HuH-7.5 (cell line): ENCODE measurements at places on chromosomes 5 and 9.

DNA sequence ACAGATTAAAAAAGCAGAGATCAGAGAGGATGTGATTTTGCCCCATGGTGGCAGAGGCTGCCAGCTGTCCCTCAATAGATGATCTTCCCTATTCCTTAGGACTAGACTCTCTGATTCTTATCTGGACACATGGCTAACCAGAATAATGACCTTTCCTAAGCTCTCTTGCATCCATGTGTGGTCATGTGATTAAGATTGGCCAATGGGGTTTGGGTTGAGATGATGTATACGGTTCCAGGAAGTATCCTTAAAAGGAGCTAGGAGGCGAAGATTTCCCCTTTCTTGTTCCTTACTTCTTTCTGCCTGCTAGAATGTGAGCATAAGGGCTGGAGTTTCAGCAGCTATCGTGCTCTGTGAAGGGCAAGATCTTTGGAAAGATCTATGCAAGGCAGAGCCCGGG, 39.8 kb downstream of the FOXI1 start:
- no peak for DNase-seq

DNA sequence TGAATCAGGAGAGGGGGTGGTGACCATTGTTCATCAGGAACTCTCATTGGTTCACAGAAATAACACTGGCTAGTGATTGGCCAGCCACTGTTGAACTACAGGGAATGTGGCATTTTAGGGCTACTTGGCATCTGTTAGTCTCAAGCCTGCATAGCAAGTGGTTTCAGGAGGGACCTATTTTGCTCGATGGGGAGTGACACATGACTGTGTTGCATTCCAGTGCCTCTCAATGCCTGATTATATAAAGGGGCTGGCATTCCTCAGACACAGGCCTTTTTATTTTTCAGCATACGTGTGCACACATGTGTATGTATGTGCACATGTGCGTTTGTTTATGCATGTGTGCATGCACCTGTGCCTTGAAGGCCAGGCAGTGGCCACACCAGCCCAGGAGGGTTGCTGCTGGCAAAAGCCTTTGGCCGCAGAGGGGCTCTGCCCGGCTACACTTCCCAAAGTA, 23.2 kb downstream of the FGD3 start:
- no peak for DNase-seq

DNA sequence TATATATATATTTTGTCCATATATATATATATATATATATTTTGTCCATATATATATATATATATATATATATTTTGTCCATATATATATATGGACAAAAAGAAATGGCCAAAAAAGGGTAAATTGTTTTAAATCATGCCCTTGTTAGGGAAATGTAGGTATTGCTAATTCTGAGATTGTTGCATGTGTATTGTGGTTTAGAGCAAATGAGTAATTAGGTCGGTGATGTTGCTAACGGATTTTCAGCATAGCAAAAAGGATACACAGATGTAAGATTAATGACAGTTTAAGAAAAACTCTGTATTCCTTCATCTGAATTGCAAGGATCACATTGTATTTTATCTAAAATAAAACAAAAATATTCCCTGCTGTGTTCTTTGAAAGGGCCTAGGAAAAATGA, 40.2 kb downstream of the OSTF1 start:
- DNase-seq = no peak

DNA sequence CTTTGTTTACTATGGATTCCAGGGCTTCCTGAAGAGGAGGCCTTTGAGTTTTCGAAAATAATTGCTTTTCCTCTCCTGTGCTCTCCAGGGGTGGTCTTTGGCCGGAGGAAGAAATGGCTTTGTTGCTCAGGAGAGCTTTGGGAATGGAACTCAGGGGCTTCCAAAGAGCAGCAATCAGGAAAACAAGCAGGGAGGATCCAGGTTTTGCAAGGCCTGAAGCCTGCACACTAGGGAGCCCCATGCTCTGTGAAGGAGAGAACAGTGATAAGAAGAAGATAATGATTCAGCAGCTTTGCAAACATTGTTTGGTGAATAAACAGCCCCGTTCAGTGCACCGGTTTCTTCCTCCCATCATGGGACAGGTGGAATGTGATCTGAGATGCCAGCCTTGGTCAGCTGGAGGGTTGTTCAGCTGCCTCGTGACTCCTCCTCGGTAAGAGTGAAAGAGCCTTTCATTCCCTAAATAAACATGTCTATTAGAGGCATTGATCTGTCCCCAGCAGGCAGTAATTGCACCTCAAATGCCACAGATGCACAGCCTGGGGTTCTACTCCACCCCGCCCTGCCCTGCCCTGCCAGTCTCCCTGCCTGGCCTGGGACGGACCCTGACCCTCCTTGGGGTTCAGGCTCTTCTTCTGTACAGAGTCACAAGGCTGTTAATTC, 11.5 kb upstream of the ALDH1B1 start:
- peak; percentile 30 for DNase-seq

GRCh38 chr9:14932231-14932630, 22.0 kb upstream of the FREM1 start:
- DNase-seq = no peak

GRCh38 chr5:134551901-134552300, 26.4 kb downstream of the JADE2 start:
- DNase-seq = no peak

- no peak for DNase-seq
Measured at GRCh38 chr5:38323645-38324295, 65.4 kb downstream of the EGFLAM start.

- no peak for DNase-seq
Measured at GRCh38 chr5:31453522-31453921, 78.4 kb downstream of the DROSHA start.

DNA sequence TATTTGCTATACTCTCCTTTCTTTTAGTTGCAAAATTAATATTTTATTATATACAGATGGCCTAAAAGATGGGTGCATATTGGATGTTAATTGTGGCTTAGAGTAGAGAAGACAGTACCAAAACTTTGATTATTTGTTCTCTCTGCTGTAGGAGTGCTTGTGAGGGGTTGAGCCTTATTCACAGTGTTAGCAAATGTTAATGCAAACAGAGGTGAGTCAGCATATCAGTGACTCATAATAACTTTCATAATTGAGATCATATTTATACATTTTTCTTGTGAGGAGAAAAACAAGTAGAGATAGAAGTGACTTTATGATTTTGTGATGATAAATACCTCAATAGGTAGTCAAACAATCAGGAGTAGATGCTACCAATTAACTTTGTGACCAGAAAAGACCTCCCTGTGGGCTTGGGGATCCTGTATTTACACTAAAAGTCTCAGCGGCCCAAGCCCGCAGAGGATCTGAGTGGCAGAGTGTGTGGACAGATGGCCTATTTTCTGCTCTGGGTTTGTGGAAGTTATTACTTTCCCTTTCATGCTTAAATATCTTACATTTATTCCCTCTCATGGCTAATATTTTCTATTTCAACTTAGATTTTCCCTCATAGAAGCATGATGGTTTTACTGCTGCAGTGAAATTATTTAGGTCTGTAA, 226.5 kb downstream of the TAF11L14 start:
- DNase-seq = no peak

- no peak for DNase-seq
Measured at GRCh38 chr5:145989428-145989827, 53.0 kb downstream of the SH3RF2 start.

GRCh38 chr9:101902051-101902450, 163.6 kb upstream of the GRIN3A start:
- no peak for DNase-seq

DNA sequence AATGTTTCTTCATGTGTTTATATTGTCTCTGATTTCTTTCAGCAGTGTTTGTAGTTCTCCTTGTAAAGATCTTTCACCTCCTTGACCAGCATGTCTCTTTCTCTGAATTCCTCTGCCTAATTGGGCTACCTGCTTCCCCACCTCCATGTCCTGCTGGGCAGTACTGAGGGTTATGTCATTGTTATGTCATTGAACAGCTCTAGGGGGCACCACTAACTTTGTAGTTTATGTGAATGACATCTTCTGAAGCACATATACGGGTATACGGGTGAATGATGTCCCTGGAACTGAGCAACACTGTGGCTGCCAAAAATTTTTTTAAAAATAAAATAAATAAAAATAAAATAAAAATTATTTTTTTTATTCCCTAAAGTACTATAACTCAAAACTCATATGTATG, 16.9 kb upstream of the SNCAIP start:
- DNase-seq = no peak

DNA sequence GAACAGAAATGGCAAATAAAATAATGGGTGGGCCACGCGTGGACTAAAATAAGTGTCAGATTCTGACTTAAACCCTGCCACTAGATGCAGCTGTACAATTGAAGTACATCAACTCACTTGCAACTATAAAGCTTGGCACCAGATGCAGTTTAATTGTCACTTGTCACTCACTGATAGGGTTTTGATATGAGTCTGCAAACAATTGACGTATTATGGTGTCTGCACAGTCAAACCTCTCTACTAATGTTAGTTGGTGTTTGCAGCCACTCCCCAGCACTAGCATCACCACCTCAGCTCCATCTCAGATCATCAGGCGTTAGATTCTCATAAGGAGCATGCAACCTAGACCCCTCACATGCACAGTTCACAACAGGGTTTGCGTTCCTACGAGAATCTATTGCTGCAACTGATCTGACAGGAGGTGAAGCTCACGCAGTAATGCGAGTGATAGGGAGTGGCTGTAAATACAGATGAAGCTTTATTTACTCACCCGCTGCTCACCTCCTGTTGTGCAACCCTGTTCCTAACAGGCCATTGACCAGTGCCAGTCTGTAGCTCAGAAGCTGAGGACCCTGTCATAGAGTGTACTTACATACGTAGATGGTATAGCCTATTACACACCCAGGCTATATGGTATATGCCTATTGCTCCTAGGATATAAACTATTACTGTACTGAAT, 72.1 kb upstream of the SEMA6A start:
- no peak for DNase-seq

DNA sequence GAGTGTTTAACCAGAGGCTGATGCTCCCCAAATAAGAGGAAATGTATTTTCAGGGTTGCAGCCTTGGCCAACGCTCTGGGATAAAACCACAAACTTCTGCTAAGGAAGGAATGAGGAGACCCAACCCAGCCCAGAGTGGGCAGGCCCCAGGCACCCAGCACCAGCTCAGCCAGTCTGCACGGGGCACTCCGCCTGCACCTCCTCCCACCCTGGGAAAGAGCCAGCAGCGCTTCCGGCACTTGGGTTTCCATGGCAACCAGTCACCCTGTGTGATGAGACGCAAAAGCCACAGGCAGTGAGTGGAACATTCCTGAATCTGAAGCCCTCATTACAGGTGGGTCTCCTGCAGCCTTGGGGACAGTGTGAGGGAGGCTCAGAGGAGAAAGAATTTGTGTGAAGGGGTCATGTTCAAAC, 85.2 kb upstream of the ZBTB43 start:
- DNase-seq = no peak

- no peak for DNase-seq
Measured at GRCh38 chr9:70421272-70422180, 7.1 kb upstream of the KLF9 start.

DNA sequence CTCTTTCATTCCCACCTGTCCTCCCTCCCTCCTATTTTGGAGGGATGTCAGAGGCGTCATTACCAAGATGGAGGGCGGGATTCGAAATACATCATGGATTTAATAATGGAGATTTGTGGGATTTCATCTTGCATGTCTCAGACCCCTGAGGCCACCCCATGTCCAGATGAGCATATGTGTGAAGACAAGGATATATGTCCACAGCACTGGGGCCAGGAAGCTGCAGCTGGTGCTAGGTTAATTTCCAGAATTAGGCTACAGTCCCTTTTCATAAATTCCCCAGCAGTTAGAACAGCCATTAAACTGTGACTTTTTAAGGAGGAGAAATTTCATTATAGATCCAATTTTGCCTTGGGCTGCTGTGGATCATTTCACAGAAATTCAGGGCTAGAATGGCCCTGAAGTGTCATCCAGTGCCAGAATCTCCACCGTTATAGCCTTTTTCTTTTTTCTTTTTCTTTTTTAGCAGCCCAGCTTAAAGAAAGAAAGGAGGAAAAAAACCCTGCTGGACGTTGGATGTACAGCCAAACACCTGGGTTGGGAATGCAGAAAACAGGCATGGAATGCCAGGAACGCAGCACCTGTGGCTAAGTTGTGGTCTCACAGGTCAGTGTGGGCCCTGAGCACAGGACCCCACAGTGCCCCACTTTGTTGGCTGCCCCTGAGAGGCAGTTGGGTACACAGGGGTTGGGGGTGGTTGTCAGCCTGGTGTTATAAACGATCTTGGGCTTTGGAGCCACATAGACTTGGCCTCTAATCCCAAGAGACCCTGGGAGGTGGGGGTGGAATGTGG, 50.2 kb upstream of the CXCL14 start:
- DNase-seq = no peak

DNA sequence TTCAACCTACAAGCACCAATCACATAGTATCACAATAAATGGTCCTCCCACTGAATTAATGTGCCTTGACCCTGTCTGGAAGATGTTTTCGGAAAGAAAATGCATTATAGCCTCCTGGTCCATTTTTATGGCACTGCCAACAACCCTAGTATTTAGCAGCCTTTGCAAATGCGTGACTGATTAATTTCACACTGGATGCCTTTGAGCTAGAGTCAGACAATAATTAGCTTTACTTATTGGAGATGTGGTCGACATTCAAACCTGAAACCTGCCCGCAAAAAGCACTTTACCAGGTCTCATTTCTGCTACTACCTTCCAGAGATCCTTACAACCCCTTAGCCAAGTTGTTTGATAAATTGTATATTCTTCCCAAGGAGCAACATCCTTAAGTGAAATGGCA, 119.3 kb upstream of the DPYSL3 start:
- no peak for DNase-seq

GRCh38 chr5:10418654-10419345, 22.9 kb upstream of the ROPN1L start:
- no peak for DNase-seq

DNA sequence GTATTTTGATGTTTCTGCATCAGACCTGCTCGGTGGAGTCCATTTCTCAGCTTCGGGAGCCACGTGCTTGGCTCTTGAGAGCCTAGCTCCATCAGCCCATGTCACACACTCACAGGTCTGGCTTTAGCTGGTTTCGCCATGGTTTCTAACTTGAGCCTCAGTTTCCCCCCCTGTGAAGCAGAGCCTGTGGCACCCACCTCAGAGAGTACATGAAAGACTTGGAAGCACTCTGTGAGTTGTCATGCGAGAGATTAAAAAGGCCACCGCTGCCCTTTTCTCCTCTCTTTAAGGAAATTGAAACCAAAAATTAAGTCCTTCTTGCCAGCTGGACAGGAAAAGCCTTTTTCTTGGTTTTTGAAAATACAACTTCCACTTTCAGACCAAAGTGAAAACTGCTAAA, 8.8 kb downstream of the TENT4A start:
- DNase-seq = no peak

- DNase-seq = no peak
Measured at GRCh38 chr5:111983459-111983858, 226.5 kb upstream of the NREP start.

- no peak for DNase-seq
Measured at GRCh38 chr5:136201870-136202269, 8.9 kb upstream of the SMIM32 start.
